ENCODE measurements at places on chromosomes 11 and 22.

- no peak for DNase-seq
These were observed 130.5 kb downstream of the MED15 start for GRCh38 chr22:20637750-20638506.

GRCh38 chr11:28674433-28675103, 566.4 kb downstream of the METTL15 start:
- peak; percentile 74 for DNase-seq

DNA sequence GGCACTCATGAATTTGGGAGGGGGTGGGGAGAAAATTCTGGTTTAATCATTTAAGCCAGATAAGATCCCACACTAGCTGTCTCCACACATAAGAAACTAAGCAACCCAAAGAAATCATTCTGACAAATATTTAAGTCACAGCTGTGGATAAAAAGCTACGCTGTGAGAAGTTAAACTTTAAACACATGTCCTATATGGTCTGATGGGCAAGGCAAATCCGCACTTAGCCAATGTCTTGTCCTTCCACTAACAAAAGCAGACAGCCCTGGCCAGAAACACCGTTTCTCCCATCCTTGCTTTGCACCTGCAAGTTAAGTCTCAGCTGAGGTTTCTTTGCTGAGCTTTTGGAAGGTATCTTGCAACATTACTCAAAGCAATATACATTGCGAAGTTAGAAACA, 68.0 kb downstream of the ETS1 start:
- DNase-seq, result peak; percentile 12

GRCh38 chr22:28819253-28820096, 19.1 kb upstream of the XBP1 start:
- DNase-seq, result no peak

DNA sequence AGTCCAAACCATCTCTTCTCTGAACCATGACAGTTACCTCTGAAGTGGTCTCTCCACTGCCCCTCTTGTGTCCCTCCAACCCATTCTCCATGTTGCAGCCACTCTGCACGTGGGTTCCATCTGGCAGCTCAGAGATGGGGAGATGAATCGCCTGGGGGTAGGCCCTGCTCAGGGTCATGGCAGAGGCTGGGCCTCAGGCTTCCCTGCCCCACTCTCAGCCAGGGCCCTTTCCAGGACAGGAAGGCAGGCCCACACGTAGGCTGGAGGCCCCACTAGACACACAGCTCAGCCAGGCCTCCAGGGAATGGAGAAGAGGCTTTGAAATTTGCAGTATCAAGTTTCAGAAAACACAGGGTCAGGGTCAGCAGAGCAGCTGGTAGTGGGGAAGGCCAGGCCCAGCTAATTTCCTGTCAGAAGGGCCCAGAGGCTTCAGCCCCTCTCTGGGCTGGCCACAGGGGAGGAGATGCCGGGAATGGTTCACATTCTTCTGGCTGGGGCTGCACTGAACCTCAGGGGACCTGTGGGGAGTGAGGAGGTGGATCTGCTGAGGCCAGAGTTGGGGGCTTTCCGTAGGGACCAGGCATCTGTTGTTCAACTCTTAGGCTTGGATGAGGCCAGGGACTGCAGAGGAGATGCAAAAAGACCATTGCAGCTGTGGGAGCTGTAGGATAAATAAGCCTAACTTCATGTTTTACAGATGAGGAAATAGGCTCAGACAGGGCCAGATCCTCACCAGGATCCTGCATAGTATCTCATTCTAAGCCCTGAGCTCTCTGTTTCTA, 101.6 kb downstream of the SWAP70 start:
- no peak for DNase-seq

DNA sequence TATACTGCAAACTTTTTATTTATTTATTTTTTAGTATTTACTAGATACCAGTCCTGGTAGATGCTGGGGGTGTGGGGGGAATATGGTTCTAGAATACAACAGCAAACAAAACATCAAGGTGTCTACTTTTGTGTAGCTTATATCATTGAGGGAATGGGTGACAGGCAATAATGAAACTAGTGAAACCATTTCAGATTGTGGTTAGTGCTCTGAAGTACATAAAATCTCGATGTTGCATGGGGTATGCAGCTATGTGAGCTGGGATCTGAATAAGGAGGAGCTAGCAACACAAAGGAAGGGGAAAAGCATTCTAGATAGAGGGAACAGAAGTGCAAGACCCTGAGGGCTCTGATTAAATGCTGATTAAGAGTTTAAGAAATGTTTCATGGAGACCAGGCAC, 103.5 kb downstream of the WT1 start:
- DNase-seq, result no peak
